T-helper 17 cell (primary cell): ENCODE measurements at places on chromosomes 4 and X. TPM values are rescaled to one million over a fixed set of nuclear protein-coding genes. Genes with fewer than 3 reads are reported as not detected.

DNA sequence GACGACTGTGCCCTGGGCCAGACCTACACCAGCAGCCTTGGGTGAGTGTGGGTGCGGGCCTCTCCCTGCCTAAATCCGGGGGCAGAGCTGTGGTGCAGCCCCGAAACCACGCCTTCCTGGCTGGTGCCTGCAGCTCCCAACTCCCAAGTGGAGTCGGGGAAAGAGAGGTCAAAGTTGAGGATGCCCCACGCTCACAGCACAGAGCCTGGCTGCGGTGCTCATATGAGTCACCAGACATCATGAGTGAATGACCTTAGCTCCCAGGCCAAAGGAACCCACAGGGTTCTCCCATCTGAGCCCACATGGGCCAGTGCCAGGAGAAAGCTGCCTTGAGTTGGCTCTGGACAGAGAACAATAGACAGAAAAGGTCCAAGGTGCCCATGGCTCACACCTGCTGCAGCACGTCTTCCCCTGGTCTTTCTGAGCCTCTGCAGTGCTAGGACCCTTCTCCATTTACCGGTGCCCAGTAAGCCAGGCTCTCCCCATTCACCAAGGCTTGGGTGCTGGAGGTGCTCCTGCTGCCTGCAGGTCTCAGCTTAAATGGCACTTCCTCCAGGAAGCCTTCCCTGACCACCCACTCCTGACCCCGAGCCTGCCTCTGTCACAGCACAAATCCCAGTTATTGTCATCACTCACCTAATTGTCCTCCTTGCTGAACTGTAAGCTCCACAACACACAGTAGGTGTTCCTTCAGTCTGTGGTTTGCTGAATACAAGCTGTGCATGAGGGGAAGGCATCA lies 224.2 kb downstream of the AFAP1 start:
- DNase-seq, result no peak

- DNase-seq, result no peak
Measured at GRCh38 chr4:160864253-160864652, 1299.5 kb downstream of the FSTL5 start.

GRCh38 chr4:7191546-7192251 lies 639 bp upstream of the SORCS2 start:
- DNase-seq, result no peak

DNA sequence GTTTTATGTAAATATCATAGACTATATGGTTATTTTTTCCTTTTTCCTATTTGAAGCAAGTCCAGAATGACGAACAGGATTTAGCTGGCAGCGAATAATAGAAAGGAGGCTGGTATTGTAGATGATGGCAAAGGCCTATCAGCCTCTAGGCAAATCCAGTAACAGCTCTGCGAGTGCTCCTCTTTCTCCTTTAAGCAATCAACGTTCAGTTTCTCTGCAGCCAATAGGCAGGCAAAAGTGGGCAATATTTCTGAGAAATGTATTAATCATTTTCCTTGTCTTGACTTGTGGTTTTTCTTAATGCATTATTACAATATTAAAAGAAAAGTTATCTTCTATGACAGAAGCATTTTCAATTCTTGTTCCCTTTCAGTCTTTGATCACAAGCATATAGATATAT lies 183.3 kb downstream of the SH3KBP1 start:
- no peak for DNase-seq

GRCh38 chr4:74474345-74475090 lies 29.6 kb downstream of the AREG start:
- no peak for DNase-seq

GRCh38 chrX:51899741-51900140 lies 6.3 kb downstream of the MAGED1 start:
- DNase-seq, result no peak

DNA sequence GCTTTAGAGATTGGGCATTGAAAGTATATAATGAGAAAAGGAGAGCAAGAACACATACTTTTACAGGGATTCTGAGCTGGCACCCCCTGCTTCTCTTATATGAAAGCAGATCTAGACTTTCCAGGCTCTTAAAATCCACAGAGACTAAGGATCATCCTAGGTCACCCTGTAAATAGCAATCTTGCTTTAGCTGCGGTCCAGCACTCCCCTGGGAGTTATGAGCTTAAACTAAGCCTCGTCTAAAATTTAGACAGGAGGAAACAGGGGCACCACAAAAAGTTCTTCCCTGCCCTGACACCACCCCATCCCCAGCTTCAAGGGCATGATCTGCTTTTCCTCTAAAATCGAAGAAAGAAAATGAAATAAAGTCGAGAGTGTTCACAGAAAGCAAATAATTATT lies 143.3 kb upstream of the KCNIP4 start:
- no peak for DNase-seq

- DNase-seq, result no peak
Measured at GRCh38 chr4:113881256-113881655, 98.2 kb downstream of the ARSJ start.

DNA sequence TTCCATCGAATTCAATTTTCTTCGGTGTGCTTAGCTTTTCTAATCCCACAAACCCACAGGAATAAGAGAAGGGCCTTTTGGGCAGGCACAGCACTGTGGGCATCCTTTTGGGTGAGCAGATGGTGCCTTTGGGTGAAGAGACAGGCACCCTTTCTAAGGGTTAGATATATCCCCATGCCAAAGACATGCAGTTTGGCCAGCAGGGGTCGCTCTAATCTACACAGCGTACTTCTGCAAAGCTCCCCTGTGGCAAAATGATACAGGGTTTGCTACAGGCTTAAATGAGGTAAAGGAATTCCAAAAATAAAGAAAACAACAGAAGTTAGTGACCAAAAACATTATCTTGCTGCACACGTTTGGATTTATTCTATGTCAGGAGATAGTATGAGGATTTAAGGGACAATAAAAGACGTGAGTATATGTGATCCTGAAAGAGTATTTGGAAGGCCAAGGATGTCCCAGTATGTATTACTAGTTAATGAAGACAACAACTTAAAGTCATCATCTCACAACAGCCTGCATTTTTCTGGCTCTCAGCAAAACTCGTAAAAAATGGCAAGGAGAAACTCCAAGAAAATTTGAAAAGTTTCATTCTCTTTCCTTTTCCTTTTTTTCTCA lies 49.5 kb downstream of the PHEX start:
- DNase-seq, result peak; percentile 13

GRCh38 chr4:4593596-4594284 lies 51.9 kb upstream of the STX18 start:
- no peak for DNase-seq

- DNase-seq, result no peak
Measured at GRCh38 chrX:32514986-32515385, 696.4 kb downstream of the DMD start.

DNA sequence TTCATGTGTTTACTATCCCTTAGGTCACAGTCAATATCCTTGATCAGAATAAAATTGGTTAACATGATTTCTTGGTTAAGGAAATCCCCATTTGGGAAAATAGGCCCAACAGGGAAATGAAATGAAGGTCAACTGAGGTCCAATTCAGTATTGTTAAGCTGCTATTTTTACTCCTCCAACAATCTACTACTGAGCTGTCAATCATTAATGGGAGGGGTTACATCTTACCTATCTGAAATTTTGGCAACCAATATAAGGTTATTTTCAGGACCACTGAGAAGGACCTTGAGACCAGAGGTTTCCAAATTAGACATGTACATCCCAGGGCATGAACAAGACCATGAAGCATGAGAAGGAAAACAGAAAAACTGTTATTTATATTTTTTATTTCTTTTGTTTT lies 64.2 kb upstream of the ALG13 start:
- DNase-seq, result no peak

- DNase-seq, result no peak
Measured at GRCh38 chr4:171985129-171985528, 171.9 kb downstream of the GALNTL6 start.

GRCh38 chrX:112058255-112058654 lies 24.3 kb downstream of the TRPC5 start:
- DNase-seq, result no peak

GRCh38 chr4:182141061-182141460 lies 102.1 kb upstream of the TENM3 start:
- DNase-seq, result no peak

GRCh38 chrX:54063361-54063760 lies 19.1 kb upstream of the PHF8 start:
- DNase-seq, result no peak

- no peak for DNase-seq
Measured at GRCh38 chr4:157888281-157888680, 284.5 kb downstream of the GASK1B start.

GRCh38 chr4:48706736-48707135 lies 73.3 kb downstream of the FRYL start:
- DNase-seq, result no peak

DNA sequence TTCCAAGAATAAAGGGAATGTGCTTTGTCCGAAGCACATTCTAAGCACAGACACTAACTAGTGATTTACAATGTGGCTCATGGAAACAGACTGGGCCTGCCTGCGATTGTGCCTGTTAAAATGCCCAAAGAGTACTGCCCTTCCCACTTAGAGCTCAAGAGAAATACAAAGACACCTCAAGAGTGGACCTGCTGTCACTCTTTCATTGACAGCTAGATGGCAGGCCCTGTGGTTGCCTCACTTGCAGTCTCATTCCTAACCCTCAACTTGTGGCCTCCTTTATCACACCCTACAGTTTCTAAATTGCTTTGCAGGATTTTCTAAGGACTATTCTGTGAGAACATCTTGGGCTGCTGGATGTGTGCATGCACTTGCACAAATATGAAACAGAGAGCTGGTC lies 331.0 kb upstream of the EMCN start:
- DNase-seq, result no peak

ERAS gene
- total RNA-seq, result not detected

SLC6A14 gene
- total RNA-seq, result not detected

L1CAM gene
- 3.9 TPM for total RNA-seq

ALG13 gene
- 87.6 TPM for total RNA-seq

ALB gene
- total RNA-seq, result not detected

RNF175 gene
- not detected for total RNA-seq

CASP6 gene
- total RNA-seq, result 16.8 TPM
